Stimulated activated CD4-positive, alpha-beta T cell treated with anti-CD3 and anti-CD28 coated beads, Interleukin-1b, Interleukin-23, amount 100 ng/mL, for 1 hour (primary cell): ENCODE measurements at places on chromosomes 7 and 10.

- DNase-seq = no peak
Measured at GRCh38 chr10:52871191-52871843, 98.7 kb upstream of the MBL2 start.

- DNase-seq = no peak
Measured at GRCh38 chr10:7576340-7576739, 90.4 kb downstream of the ITIH5 start.

- DNase-seq = no peak
Measured at GRCh38 chr10:112131346-112131745, 52.2 kb downstream of the GPAM start.

- DNase-seq = no peak
Measured at GRCh38 chr7:149655784-149656183, 117.6 kb downstream of the ZNF467 start.

GRCh38 chr10:32271617-32272016 is 75.3 kb downstream of the EPC1 start:
- no peak for DNase-seq

DNA sequence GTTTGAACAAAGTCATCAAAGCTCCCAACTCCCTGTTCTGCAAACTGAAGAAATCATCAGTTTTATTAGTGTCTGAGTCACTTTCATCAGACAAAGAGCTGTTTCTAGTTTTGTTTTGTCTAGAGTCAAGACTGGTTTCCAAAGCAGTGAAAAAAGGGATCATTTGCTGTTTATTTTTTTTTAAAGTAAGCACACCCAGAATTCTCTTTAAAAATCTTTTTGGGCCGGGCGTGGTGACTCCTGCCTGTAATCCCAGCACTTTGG is 972.0 kb upstream of the CELF2 start:
- DNase-seq = no peak

- no peak for DNase-seq
Measured at GRCh38 chr10:42961796-42962109, 115.1 kb upstream of the RET start.
